ENCODE measurements at places on chromosomes 5 and 9. TPM values are rescaled to one million over a fixed set of nuclear protein-coding genes. Genes with fewer than 3 reads are reported as not detected.

- peaks cover 5% of the 10 kb centered on the region for H3K4me1 ChIP-seq
- H3K27me3 ChIP-seq = no peaks in the 10 kb centered on the region
- H3K4me3 ChIP-seq = no peak overlapping the region
- H3K36me3 ChIP-seq = no peaks in the 10 kb centered on the region
- no peak overlapping the region for H3K27ac ChIP-seq
- DNase-seq = peak; percentile 72
Observed at GRCh38 chr9:120886490-120886967, 9.5 kb upstream of the PHF19 start.

GRCh38 chr9:133075925-133076630 lies 14.3 kb downstream of the CEL start:
- no peaks in the 10 kb centered on the region for H3K27me3 ChIP-seq
- H3K4me3 ChIP-seq = no peak overlapping the region
- H3K27ac ChIP-seq = no peak overlapping the region
- no peaks in the 10 kb centered on the region for H3K36me3 ChIP-seq

GRCh38 chr5:159489779-159490178 lies 159.5 kb upstream of the IL12B start:
- no peaks in the 10 kb centered on the region for H3K4me1 ChIP-seq
- no peak overlapping the region for H3K4me3 ChIP-seq
- H3K27ac ChIP-seq = no peak overlapping the region
- DNase-seq = no peak

Gene PCDHGA8
- total RNA-seq = 5.0 TPM

GRCh38 chr9:129889941-129890717 lies 54.9 kb downstream of the USP20 start:
- H3K27me3 ChIP-seq = no peaks in the 10 kb centered on the region
- peaks cover 26% of the 10 kb centered on the region for H3K4me1 ChIP-seq
- peaks cover 15% of the 10 kb centered on the region for H3K36me3 ChIP-seq
- H3K27ac ChIP-seq = peak overlapping the region; percentile 27
- DNase-seq = no peak
